ENCODE measurements at places on chromosomes 2 and 18.
A peak's percentile ranks its signal among the peaks of the same experiment; 100 is the strongest.

DNA sequence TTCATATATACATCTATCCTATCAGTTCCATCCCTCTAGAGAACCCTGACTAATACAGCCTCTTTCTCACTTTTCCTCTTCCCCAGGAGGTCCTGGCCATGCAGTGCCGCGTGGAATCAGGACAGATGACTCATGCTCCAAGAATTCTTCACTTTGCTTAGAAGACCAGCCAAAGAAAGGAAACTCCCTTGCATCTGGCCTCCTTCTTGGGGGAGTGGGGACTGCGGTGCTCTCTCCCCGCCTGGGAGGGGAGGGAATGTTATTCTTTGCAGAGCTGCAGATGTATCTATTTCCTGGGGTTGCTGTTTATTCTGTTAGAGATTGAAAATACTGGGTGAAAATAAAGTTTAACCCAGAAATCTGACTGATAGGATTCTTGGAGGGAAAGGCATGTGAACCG lies 111.5 kb upstream of the SH3BP4 start:
- DNase-seq = no peak

DNA sequence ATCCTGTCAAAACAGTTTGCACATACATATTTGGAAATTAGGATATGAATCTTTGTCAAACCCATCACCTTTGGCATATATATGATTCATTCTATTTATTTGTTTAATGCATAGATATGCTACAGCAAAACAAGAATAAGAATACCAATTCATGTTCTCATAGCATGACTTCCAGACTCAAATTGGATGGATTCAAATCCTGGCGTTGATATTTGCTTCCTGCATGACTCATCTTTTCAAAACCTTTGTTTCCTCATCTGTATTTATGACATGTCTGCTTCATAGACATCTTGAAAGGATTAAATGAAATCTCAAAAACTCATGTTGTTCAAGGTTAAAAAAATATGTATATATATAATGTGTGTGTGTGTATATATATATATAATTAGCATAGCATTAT lies 261.3 kb downstream of the MBD5 start:
- no peak for DNase-seq

- DNase-seq = no peak
These were observed 53.7 kb upstream of the ST8SIA5 start for GRCh38 chr18:46810481-46811000.

DNA sequence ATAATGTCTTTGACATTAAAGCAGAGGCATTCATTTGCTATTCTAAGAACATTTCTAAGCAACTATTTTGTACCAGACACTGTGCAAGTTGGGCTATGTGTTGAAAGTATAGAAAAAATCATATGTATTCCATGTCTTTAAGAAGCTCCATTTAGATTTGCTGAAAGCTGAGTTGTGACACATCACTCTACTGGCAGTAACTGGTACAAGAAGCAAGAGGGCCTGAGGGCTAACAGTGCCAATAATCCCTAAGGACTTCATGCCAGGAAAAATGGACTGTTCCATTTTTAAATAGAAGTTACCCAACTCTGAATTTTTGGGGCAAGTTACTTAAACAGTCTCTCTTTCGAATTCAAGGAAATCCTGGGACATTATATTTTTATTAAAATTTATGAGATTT lies 178.7 kb downstream of the SRBD1 start:
- DNase-seq = no peak

- DNase-seq = no peak
These were observed 15.9 kb downstream of the SCG2 start for GRCh38 chr2:223586261-223586660.

- no peak for DNase-seq
These were observed 54.2 kb downstream of the LANCL1 start for GRCh38 chr2:210422366-210422765.

- DNase-seq = peak; percentile 21
These were observed 121.9 kb downstream of the CACNB4 start for GRCh38 chr2:151976945-151977353.

DNA sequence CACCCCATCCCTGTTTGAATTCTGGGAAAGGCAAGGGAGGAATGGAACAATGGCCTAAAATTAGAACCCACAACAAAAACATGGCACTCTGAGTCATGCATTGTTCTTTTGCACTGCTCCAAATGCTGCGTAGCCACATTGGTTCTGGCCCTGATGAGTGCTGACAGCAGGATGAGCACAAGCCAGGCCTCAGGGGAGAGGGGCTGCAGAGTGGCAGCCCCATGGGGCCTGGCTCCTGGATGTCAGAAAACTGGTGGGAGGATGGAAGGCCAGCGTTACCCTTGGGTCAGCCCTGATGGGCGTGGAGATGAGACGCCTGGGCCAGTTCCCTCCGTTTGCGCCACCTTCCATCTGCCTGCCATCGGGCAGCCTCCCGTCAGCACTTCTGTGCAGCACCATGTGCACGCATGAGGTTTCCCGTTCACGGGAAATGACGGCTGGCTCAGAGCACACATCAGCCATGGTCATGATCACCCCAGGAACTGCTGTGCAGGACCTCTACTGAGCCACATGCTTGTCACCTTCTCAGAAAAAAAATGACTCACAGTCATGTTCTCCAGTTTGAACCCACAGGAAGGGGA lies 65.6 kb downstream of the CYP26B1 start:
- no peak for DNase-seq

GRCh38 chr2:174338671-174339560 lies 4.2 kb downstream of the SP9 start:
- DNase-seq = no peak

- no peak for DNase-seq
These were observed 317.5 kb upstream of the TRIB2 start for GRCh38 chr2:12399240-12399639.

DNA sequence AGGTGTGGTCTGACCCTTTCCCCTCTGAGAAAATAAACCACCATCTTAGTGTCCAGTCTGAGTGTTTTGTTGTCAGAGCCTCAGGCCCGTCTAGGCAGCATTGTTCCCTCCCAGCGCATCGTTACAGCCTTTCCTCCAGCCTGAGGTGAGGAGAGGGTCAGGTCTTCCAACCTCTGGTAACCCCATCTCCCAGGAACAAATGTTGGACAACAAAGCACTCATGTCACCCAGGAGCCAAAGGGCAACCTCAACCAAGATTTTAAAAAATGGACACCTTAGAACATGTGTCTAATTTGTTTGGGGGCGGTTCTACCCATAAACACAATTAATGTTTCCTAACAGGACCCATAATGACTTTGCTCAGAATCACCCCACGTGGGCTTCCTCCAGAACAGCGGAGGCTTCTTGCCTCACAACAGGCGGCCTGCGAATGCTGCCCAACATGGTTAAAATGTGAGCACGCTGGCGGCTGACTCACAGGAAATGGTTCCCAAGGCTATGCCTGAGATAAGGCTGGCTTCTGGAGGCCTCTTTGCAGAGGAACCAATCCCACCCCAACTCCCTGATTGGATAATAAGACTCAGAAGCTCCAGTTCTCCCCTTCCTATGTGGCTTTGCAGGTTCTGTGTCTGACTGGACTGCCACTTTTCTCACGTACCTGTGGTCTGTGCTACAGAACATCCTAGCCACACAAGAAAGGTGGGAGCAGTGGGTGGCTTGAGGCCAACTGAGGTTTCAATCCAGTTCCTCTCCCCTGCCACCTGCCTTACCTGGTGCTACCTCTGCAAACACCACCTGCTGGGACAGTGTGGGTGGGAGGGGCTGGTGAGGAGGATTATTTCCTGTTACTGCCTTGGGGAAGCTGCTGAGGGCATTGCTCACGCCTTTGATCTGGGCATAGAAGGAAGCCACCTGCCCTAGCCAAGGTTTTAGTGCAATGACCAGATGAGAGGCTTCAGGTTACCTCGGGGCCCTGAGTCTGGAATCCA lies 108.8 kb downstream of the B3GNT2 start:
- DNase-seq = peak; percentile 73

GRCh38 chr2:30631051-30631671 lies 176.1 kb downstream of the CAPN13 start:
- no peak for DNase-seq

DNA sequence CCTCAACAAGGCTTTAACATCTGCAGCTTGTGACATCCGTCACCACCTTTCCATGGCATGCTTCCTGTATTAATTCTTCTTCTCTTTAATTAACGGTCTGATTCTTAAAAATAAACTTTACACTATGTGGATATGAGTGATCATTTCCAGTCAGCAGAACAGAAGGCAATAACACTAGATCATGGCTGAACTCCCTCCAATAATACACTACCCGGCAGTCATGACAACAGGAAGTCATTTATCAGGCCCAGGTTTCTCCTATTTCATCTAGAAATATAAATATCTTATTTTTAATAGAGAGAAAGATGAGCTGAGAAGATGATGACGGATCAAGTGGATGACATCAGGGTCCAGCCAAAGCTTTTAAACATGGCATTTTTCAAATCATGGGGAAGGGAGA lies 792.2 kb downstream of the SLC4A3 start:
- DNase-seq = no peak

- no peak for DNase-seq
These were observed 45.0 kb downstream of the MBP start for GRCh38 chr18:77087393-77088141.

DNA sequence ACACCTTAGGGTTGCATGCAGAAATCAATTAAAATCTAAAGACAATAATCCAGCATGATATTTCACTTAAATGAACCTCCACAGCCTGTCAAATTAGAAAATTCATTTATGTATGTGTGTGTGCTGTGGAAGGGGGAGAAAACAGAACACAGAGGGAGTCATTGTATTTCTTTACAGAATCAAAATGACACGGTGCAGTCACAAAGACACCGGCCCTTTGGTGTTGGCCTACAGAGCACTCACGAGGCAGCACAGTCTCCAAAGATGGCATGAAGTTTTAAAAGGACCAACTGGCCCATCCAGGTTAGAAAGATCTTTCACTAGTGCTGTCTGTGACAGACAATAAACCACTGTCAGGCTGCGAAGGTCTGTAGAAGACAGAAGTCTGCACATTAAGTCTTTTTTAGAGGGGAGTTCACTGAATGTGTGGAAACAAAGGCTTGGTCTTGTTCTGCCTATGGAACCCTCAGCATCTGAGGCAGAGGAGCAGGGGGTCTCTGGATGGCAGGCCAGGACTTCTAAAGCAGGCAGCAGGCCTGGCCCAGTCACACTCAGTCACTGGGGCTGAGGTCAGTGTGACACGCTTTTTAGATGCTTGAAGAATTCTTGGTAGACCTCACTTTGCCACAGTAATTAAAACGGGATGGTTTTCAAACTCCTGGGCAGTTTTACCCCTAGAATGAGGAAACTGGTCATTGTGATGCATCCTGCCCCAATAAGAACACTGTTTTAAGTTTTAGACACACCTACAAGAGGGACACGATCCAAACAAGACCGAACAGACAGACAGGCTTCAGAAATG lies 184.9 kb downstream of the AFF3 start:
- no peak for DNase-seq

GRCh38 chr2:107681936-107682335 lies 144.8 kb upstream of the RGPD4 start:
- DNase-seq = no peak

DNA sequence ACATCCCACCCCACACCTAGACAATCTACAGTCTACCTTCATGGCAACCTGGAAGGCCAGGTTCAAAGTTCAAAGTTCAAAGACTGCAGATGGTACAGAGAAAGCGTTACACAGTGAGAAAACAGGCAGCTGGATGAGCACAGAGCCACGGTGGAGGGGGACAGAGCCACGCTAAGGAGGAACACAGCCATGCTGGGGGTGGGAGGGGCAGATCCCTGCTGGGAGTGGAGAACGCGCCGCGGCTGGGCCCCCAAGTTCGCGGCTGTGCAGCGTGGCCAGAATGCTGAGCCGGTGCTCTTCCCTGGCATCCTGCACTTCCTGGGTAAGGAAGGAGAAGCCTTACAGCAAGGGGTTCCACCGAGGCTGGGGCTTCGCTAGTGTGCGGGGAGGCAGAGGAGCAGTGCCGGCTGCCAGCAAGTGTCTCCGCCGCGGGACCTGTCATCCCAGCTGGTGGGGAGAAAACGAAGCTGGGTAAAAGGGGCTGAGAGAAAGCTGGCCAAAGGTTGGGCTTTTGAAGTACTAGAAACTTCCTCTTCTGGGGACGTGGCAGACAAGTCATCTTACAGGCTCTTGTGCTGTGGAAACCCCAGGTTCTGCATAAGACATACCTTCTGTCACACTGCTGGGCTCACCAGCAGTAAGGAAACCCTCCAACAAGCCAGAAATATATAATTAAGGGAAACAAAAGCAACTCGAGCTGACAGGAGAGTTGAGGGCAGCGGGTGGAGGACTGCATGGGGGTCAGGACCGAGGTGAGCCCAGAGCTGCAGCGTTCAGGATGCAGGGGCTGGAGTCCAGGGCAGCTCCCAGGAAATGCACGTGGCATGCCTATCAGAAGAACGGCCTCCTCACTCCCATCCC lies 115.5 kb downstream of the HDAC4 start:
- DNase-seq = no peak

- no peak for DNase-seq
These were observed 312.7 kb upstream of the CWC22 start for GRCh38 chr2:180319586-180320405.

DNA sequence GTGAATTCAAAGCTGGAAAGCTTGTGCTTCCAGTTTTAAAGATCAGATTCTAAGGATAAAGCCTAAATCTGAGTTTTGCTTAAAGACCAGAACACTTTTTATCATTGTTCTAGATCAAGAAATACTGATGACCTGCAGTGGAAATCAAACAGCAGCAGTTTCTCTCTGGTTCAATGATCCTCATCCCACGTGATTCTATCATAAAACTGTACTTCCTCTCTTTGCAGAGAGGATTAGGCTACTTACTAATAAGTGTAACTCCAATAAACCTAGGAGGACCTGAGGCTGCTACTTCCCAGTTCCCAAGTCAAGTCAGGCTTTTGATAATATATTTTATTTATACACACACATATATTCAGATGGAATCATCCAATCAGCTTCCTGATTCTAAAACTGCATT lies 81.9 kb downstream of the TCF4 start:
- DNase-seq = no peak

DNA sequence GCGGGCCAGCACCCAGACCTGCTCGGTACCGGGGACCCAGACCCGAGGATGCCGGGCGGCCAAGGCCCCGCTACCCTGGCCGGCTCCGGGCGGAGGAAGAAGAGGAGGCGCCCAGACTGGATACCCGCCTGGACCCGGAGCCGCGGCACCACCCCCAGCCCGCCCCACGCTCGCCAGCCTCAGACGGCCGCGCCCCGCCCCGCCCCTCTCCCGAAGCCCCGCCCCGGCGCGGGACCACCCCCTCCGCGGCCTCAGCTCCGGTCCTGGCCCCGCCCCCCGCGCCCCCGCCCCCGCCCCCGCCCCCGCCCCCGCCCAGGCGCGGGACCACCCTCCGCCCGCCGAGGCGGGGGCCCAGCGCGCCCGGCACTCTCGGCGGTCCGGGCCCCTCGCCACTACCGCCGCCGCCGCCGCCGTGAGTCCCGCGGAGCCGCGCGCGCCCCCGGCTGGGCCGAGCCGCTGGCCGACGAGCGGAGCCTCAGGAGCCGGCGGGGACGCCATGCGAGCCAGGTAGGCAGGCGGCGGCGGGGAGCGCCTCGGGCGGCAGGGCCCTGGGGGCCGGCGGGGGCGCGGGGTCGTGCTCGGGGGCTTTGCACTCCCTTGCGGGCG lies at the start of gene SH3BP4:
Gene SH3BP4 (plus strand): TSS at position 354 of the 606 bp plus-strand sequence. CDS start 82,986 bp downstream, outside the sequence.
- peak; percentile 43 for DNase-seq

DNA sequence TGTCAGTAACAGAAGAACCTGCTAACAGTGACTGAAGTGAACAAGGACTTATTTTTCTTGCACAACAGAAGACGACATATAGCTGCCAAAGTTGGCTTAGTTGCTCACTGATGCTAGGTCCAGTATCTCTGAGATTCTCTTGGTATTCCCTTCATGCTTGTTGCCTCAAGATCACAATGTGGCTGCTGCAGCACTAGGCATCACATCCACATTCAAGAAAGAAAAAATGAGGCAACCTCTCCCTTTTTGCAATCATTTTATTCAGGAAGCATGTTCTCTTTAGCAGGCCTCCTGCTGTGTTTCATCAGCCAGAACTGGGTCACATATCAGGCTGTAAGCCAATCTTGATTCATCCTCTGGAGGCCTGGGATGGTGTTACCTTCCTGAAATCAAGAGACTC lies 11.7 kb upstream of the MAPK4 start:
- DNase-seq = no peak
